Frontal cortex (tissue), 4 donors: ENCODE measurements at places on chromosomes 4 and X.
A peak's percentile ranks its signal among the peaks of the same experiment; 100 is the strongest.

DNA sequence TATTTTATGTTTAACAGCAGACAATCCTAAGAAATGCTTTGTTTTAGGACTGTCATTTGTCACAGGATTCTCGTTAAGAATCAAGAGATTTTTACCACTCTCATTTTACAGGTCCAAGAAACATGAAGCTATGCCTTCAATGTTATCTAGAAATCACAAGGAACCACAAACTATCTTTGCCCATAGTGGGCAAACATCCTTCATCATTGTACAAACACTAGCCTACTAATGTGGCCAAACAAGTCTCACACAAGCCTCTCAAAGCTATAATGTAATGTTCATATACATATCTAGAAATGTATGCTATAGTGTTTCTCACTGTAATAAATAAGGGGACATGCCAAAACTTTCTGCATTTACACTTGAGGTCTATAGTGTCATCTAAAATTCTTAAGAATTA, 26.8 kb downstream of the ZMAT1 start:
- no peak for DNase-seq

GRCh38 chrX:16664626-16665025, 14.7 kb downstream of the S100G start:
- no peak for DNase-seq

GRCh38 chrX:149848855-149849254, 32.1 kb upstream of the MAGEA8 start:
- no peak for DNase-seq

DNA sequence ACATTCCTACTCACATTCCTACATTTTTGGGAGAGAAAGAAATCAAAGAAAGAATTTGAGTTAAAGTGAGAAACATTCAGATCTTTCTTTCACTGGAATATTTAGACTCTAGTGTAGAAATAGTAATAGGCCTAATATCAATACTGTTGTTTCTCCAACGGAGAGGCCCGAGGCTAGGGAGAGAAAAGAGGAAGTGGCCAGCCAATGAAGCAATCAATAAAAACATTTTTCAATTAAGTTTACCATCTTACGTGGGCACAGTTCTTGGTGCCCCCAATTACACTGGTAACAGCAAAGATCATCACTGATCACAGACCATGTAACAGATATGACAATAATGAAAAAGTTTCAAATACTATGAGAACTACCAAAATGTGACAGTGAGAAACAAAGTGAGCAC, 281.4 kb downstream of the GPM6A start:
- DNase-seq = no peak

DNA sequence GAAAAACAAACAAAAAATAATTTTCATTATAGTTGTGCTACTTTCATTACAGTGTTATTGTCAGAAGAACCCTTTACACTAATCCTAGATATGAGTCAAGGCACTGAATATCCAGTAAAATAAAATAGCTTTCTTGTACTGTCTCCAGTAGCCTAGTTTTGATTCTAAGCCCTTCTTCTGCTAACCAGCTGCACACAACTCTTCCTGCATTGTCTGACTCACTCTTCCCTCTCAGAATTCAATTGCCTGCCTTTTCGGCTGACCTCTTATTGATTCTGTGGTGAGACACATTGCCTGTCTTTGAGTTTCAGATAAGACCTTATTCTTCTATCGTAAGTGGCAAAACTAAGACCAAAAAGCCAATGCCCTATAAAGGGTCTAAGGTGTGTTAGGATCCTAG, 26.7 kb upstream of the PCDH18 start:
- no peak for DNase-seq

- DNase-seq = no peak
Observed at GRCh38 chr4:74674750-74675149, 119.6 kb downstream of the BTC start.

GRCh38 chr4:154603033-154603943, 9.2 kb downstream of the FGG start:
- no peak for DNase-seq

- no peak for DNase-seq
Observed at GRCh38 chr4:85402371-85402770, 72.6 kb upstream of the ARHGAP24 start.

DNA sequence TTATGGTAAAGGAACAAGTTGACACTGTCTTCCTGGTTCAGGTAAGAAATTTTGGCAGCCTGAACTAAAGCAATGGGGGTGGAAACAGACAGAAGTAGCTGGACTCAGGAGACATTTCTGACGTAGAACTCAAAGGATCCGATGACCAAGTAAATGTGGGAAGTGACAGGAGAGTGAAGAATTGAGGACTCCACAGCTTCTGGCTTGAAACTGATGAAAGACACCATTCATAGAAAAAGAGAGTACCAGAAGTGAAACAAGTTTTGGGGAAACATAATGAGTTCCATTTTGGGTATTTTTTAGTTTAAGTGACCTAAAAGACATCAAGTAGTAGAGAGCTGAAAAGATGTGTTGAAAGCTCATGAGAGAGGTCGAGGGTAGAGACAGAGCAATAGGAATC, 5.7 kb downstream of the FAM120C start:
- no peak for DNase-seq

GRCh38 chr4:1628892-1629698, 55.0 kb downstream of the FAM53A start:
- peak; percentile 86 for DNase-seq

DNA sequence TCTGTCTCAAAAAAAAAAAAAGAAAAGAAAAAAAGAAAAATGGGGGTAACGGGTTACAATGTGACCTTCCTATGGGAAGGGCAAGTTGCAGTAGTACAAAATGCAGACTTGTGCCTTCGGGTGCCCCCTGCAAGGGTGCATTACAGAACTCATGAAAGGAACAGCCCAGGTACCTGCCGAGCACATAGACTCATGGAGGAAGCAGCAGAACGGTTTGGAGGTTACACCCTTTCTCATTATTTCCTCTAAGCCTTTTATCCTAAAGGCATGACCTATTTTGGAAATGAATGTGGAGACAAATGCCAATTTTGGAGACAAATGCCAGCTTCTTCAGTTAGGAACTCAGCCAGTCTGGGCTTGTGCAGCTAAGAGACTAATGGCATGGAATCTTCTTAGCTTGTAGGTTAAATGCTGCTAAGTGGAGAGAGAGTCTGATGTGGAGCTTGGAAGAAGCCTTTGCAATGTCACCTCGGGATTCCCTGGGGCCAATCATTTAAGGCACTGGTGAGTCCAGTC, 44.1 kb upstream of the PRKX start:
- no peak for DNase-seq

DNA sequence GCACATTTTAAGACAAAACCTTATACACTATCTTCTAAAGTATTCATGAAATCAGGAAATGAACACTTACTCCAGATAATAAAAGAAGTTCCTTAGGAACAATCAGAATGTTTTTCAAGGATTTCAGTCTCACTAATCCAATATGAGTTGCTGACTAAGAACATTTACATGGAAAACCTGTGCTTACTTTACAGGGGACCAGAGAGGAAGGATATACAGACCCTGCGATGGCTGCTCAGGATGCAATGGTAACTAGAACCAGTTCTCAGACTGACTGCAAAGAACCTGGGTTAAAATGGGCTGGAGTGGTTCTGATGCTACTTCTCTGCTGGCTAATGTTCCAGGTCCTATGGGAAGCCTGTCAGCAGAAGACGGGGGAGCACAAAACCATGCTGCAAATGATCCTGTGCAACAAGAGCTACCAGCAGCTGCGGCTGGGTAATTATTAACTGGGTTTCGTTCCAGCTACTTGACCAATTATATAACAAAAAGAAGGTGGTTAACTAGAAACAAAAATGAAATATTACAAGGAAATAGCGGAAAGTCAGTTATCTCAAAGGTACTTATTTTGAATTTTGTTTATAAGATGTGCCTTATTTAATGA, 85.3 kb downstream of the ANXA10 start:
- DNase-seq = no peak

DNA sequence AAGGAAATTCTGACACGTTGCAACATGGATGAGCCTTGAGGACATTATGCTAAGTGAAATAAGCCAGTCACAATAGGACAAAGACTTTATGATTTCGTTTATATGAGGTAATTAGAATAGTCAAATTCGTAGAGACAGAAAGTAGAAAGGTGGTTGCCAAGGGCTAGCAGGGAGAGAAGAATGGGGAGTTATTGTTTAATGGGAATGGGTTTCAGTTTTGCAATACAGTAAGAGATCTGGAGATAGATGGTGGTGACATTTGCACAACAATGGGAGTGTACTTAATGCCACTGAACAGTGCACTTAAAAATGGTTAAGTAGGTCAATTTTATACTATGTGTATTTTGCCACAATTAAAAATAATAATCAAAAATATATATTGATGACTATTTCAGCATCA, 43.4 kb upstream of the TMEM154 start:
- DNase-seq = no peak

- no peak for DNase-seq
Observed at GRCh38 chr4:70603856-70604255, 11.8 kb downstream of the AMBN start.

DNA sequence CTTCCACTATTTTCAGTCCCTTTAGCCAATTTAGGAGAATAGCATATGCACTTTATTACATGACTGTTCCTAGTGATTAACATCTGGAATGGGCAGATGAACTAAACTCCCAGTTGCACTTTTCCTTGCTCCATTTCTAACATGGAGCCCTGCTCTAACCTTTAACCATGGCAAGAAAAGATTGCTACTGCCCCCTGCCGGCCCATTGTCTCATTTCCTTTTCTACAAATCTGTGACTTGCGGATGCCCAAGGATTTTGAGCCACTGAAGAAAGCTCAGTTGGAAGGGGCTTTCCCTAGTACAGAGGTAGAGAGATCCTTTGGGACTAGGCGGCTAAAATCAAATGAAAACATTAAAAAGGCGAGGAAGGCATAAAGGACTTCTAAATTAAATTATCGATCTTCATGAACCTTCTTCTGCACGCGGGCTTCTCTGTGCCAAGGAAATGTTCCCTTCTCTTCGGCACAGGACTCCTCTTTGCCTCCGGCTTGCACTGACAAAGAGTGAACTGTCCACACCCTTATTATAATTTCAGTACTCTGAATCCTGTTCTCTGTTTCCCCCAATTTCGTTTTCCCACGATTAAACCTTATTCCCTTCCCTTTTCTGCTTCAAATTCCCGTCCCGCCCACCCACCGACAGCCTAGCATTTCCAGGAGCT, 577 bp upstream of the GLRA2 start:
- peak; percentile 0 for DNase-seq

GRCh38 chrX:71912156-71912555, 1.5 kb downstream of the NHSL2 start:
- DNase-seq = no peak

DNA sequence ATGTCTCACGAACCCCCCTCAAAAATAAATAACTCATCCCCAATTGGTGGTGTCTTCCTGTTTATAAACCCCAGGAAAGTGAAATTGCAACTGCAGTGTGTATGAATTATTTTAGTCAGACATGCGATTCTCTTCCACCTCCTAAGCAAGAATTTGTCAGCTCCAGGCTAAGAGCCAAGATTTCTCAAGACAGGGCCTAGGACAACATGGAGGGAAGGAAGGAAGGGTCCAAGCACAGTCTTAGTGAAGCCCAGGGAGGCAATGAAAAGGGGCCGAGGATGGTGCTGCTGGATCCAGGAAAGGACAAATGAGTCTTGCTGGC, 20.0 kb downstream of the SH3KBP1 start:
- no peak for DNase-seq

GRCh38 chrX:10554612-10555270, 65.6 kb downstream of the MID1 start:
- no peak for DNase-seq

DNA sequence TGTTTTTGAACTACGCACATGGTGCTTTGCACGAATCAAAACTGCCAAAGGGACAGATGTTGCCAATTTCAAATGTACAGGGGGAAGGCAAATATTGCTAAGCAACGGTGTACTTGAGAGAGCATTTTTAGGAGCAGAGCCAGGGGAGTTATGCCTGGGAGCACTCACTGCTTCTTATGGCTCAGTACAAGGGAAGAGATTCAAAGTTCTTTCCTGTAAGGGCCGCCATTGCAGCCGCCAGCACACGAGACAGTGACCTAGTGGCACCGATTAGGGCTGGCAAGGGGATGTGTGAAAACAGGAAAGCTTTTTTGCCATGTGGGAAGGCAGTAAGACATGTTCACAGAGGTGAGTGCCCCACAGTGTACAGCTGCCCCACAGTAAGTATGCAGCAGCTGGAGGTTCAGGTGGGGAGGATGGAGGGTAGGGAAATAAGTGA, 133.8 kb downstream of the AFF1 start:
- DNase-seq = no peak

DNA sequence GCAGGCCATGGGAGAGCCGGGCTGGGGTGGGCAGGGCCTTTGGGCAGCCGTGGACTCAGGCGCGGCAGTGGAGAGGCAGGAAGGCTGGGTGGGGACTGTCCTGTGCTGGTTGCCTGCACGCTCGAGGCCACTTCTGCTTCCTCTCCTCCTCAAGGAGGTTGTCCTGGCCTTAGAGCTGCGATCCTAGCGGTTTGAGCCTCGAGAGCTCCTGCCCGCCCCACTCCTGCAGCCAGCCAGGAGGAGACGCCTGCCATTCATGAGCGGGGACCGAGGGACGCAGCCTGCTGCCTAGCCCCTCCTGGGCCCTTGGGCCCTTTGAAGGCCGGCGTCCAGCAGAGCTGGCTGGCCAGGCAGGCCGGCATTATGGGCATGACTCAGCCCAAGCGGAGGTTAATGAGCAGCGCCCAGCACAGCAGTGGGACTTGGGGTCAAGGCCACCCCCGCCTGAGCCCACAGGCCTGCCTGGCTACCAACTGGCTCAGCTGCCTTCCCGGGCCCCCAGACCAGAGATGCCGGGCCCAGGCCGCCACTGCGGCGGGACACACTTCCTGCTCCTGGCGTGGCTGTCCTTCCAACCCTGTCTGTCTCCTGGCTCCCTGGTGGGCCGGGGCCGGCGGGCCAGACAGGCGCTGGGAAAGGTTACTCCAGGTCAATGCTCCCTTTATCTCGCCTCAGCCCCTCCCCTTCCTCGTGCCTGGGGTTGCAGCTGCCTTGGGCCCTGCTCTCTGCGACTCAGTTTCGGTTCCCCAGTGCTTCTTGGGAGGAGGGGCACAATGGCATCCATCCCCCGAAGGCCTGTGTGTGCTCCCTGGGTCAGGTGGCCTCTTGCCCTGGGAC, 1.8 kb downstream of the ABCD1 start:
- DNase-seq = peak; percentile 49

DNA sequence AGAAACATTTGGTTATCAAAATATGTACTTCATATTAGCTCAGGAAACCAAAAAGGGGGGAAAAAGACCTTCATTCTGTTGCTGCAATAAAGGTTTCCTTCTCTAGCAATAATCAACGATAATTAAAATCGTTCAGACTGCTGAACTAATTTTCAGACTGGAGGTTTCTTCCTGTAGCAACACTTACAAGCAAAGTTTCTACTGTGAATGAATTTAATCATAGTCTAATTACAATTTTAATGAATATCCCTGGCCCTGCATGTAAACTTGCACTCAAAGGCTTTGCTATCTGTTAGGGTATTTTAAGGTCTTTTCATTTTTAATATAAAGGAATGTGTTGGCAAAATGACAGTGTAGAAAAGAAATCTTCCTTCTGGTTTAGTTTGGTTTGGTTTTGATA, 265.2 kb downstream of the QDPR start:
- DNase-seq = no peak

- no peak for DNase-seq
Observed at GRCh38 chr4:85778632-85779131, 303.7 kb downstream of the ARHGAP24 start.
